ENCODE measurements at places on chromosomes 3 and 15.

DNA sequence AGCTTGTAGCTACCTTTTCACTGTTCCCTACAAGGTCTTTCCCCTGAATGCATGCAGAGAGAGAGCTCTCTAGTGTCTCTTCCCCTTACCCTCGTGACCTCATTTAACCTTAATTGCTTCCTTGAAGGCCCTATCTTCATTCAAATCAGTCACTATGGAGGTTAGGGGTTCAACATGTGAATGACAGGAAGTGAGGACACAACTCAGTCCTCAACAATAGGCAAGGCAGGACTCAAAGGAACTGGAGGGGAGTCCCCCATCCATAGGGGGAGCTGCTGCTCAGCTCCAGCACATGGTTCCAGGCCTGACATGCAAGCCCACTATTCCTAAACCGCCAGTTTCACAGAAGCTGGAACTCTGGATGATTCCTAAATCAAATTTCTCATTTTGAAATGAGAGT, 33.8 kb upstream of the GYG1 start:
- DNase-seq, result no peak

DNA sequence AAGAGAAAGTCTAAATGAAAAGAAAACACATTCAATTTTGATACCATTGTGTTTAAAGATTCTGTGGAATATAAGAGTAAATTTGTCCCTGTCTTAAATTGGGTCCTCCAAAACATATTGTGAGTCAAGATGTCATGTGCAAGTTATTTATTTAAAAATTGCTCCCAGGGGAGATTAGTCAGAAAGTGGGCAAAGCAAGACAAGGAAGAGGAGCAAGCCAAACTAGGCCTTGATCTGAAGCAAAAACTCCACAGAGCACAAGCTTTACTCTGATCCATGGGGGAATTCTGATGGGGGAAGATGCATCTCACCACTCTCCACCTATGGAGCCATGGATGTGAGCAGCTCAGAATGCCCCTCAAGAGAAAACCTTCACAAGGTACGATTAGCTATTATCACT, 342.8 kb upstream of the IL12A start:
- DNase-seq, result no peak

- no peak for DNase-seq
These were observed 9.9 kb upstream of the CSPG5 start for GRCh38 chr3:47588587-47588986.

DNA sequence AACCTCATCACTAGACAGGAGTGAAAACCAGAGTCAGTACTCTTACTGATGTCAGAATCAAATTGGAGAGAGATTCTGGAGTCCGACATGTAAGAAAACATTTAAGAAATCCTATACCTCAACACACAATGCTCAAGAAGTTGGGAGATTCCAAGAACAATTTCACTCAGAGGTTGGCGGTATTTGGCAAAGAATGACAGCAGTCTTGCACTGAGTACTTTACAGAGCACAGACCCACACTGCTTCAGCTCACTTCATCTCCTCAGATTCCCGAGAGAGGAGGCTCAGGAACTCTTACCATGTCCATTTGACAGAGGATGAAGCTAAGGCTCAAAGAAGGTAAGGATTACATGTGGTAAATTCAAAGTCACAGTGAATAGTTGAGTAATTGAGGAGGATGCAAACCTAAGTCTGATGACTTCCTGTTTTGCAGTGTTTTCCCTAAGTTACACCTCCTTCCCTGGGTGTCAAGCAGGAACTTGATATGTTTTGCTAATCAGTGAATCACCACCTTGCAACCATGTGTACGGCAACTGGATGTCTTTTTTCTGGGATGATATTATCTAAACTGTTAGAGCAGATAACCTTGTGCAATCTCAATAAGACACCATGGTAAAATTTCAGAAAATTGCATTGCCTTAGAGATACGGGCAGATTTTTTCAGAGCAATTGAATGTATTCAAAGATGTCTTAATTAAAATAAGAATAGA, 61.3 kb upstream of the MME start:
- no peak for DNase-seq

DNA sequence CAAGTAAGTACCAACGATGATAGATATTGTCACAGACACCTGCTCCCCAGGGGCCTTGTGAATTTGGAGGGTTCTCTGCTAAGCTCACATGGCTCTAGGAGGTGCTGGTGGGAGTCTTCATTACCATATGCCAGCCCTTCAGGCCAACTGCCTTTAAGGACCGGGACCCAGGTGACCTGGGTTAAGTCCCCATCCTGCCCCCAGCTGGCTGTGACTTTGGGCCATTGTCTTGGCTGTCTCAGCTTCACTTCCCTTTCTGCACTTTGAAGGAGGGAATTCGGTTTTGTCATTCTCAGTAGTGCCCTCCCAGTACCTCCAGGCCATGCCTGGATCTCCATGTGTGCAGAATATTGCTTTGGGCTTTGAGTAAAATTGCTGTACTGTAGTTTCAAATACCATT, 72.8 kb upstream of the ACAD9 start:
- DNase-seq, result no peak

DNA sequence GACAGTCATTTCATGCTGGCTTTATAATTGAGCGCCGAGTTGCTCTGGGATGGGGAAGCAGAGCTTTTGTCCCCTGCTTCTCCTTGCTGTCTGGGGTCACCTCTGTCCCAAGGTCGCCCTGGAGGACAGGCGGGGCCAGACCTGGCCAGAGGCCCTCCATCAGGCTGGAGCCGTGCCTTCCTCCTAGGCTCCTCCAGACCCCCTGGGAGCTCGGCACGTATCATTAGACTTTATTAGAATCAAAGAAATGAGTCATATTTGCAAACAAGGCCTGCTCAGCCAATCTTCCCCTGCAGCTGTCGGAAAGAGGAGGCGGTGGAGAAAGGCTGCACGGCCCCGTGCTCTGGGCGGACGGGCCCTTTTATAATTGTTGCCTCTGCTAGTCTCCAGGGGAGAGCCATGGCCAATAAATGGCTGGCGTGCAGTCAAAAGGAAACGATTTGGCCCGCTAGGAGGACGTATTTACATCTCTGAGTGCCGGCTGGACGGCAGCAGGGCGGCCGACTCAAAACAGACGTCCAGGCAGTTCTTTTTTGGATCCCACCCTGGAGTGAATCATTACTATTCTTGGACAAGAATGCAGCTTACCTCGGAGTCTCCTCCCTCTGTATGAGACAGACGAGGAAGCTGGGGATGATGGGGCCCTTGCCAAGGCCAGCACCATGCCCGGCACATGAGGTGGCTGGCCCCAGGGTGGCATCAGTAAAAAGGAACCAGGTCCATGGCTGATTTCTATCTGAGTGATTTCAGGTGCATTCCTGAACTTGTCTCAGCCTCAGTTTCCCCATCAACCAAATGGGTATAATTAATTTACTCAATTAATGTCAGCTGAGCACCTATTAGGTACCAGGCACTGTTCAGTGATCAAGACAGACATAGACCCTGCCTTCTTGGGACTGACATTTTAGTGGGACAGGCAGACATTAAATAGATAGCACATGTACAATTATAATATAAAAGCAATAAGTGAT, 50.6 kb downstream of the SLC6A6 start:
- no peak for DNase-seq

DNA sequence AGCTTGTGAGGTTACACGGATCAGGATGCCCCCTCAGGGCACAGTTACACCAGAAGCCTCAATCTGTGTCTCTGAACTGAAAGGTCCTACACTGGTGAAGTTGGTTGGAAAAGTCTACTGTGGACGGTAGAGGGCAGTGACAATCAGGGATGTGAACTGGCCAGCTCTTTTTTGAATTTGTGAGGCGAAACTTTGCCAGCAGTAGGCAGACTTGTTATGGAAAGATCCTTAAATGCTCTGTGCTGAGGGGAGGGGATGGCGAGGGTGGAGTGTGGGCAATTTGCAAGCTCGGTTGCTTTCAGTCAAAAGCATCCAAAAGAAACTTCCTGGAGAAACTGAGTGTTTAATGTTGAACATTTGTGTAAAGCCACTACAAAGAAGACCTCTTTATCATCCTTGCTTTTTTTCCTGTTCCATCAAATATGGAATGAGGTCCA, 127.4 kb upstream of the ABHD17C start:
- no peak for DNase-seq

- DNase-seq, result no peak
These were observed 113.8 kb downstream of the ADAMTSL3 start for GRCh38 chr15:83767741-83768140.

DNA sequence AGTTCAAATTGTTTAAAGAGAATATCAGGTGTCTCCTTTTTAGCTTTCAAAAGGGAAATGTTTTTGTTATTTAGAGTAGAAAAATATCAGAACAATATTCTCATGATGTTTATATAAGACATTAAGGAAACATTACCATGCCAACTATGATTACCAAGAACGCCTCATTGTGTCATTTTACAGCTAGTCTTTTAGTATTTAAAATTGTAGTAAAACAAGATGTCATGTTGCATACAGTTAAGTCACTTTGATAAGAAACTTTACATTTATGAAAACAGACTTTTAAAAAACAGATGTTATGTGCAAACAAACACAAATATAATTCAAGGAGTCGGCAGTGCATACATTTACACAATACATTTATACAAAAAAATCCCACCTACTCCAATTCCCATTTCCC, 4.4 kb downstream of the PLSCR4 start:
- DNase-seq, result no peak

DNA sequence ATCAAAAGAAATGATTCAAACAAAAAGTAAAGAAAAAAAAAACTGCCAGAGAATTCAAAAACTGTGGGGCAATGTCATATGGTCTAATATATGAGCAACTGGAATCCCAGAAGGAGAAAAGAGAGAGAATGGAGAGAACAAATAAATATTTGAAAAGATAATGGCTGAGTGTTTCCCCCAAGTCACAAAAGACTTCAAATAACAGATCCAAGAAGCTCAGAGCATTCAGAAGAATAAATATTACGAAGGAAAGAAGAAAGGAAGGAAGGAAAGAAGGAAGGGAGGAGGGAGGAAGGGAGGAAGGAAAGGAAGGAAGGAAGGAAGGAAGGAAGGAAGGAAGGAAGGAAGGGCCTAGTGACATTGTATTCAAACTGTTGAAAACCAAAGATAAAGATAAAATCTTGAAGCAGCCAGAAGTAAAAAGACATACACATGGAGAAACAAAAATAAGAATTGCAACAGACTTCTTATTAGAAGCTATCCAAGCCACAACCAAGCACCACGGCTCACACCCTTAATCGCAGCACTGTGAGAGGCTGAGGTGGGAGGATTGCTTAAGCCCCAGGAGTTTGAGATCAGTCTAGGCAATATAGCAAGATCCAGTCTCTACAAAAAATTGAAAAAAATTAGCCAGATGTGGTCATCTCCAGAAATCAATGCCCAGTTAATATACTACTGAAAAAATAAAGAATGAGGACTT, 118.9 kb upstream of the IGSF10 start:
- no peak for DNase-seq

- no peak for DNase-seq
These were observed 186.5 kb upstream of the GAP43 start for GRCh38 chr3:115436767-115437301.

GRCh38 chr3:108511055-108511454, 659 bp upstream of the MYH15 start:
- DNase-seq, result no peak

GRCh38 chr3:45525146-45525919, 69.2 kb upstream of the LIMD1 start:
- no peak for DNase-seq

GRCh38 chr15:49686599-49686998, 65.8 kb downstream of the DTWD1 start:
- DNase-seq, result no peak

GRCh38 chr15:95536638-95537037, 793.9 kb upstream of the NR2F2 start:
- DNase-seq, result no peak

DNA sequence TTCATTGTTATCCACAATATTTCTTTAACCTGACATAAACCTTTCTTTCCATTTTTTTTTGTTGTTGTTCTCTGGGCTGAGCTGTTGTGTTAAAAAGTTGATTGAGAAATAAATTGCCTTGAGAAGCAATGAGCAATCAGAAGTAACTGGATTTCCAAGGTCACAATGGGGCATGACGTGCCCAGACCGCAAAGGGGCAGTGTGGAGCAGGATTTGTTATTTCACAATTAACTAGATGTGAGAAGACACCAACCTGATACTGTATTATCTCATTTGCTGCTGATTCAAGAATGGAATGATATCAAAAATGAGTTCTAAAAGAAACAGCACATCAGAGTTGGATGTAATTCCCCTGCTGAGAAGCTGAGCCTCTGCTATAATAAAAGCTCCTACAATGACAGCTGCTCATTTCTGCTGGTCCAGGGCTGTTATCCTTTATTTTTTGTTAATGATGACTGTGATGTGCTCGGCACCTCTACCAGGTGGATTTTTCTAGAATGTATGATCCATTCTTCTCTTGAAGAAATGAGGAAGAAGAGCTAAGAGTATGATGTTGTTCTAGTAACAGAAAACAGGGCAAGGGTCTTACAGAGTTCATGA, 28.1 kb downstream of the CPNE4 start:
- DNase-seq, result no peak

GRCh38 chr3:190616637-190617036, 102.8 kb downstream of the IL1RAP start:
- DNase-seq, result no peak

DNA sequence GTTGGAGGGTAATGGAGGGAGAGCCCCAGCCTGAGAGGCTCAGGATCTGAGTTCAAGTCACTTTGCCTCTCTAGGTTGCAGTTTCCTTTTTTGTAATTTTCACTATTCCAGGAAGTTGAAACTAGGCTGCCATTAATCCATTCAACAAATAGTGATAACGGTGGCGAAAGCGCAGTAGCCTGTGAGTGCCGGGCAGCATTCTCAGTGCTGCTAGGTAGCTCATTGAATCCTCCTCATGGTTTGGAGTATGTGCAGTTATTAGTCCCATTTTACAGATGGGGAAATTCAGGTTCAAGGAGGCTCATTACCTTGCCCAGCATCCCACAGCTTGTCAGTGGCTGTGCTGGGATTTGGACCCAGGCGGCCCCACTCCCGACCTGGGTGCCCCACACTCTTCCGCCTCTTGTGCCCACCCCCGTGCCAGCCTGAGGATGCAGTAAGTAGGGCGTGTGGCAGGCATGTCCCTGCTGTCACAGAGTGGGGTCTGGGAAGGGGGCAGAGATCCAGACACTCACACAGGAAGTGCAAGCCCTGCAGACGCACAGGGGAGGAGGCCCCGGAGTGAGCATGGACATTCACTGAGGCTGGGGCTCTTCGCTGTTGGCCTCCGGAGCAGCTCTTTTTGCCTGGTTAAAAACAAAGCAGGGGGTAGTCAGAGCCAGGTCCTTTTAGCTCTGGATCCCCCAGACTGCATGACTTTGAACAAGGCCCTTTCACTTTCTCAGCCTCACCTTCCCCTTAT, 58.8 kb downstream of the SLC6A6 start:
- DNase-seq, result no peak

DNA sequence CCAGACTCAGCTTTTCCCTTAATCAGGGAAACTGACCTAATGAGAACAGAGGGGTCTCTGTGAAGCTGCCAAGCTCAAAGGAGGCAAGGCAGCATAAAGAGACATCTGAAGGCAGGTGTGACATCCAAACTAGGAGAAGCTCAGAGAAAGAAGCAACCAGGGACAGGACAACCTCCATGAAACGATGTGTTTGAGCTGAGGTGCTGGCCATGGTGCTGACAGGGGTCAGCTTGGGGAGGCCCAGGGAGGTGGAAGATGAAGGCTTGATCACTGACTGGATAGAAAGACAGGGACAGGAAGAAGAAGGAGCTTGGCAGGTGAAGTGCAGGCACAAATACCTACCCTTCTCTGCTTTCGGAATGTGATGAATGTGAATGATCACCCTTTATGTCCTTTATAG, 179.5 kb upstream of the NSMCE3 start:
- DNase-seq, result no peak

GRCh38 chr3:182393830-182394367, 399.4 kb upstream of the ATP11B start:
- DNase-seq, result no peak

All from stimulated activated CD8-positive, alpha-beta memory T cell treated with anti-CD3 and anti-CD28 coated beads, Interleukin-15, amount 100 ng/mL, for 1 hour (primary cell).